Muscle of leg (tissue), 16 donors: ENCODE measurements at places on chromosomes 1 and 21. TPM values are rescaled to one million over a fixed set of nuclear protein-coding genes. Genes with fewer than 3 reads are reported as not detected.

RCSD1 gene
- total RNA-seq: 40.8 TPM

AZIN2 gene
- 5.3 TPM for total RNA-seq

PLA2G2A gene
- total RNA-seq: 0.35 TPM

- H3K36me3 ChIP-seq: peaks cover 46% of the 10 kb centered on the region
- peaks cover 25% of the 10 kb centered on the region for H3K4me1 ChIP-seq
- no peak overlapping the region for H3K27ac ChIP-seq
- H3K4me3 ChIP-seq: no peak overlapping the region
- DNase-seq: no peak
- H3K27me3 ChIP-seq: no peaks in the 10 kb centered on the region
Measured at GRCh38 chr1:155931332-155932038, 2.7 kb downstream of the KHDC4 start.

DNA sequence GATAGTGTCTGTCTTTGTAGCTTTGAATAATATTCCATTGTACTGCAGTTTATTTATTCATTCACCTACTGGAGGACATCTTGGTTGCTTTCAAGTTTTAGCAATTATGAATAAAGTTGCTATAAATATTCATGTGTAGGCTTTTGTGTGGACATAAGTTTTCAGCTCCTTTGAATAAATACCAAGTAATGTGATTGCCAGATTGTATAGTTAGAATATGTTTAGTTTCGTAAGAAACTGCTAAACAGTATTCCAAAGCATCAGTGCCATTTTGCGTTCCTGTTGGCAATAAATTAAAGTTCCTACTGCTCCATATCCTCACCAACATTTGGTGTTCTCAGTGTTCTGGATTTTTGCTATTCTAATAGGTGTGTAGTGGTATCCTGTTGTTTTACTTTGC lies 311.7 kb upstream of the FMN2 start:
- DNase-seq: no peak
- H3K27ac ChIP-seq: no peak overlapping the region
- no peaks in the 10 kb centered on the region for H3K36me3 ChIP-seq
- H3K27me3 ChIP-seq: no peaks in the 10 kb centered on the region
